Chondrocyte (in vitro differentiated cells): ENCODE measurements at places on chromosomes 5 and 9. TPM values are rescaled to one million over a fixed set of nuclear protein-coding genes. Genes with fewer than 3 reads are reported as not detected.

TNFSF15 gene
- 0.10 to 0.37 TPM (median 0.36 TPM) in 3 replicates for total RNA-seq

TAF1L gene
- total RNA-seq, result 0.02 TPM in 1 of 3 replicates, not detected in the others

SHOC1 gene
- not detected in 3 replicates for total RNA-seq

HMMR gene
- 3.7 to 4.2 TPM (median 3.9 TPM) in 3 replicates for total RNA-seq

SV2C gene
- 0.02 TPM in 1 of 3 replicates, not detected in the others for total RNA-seq

MCIDAS gene
- 0.15 TPM in 1 of 3 replicates, not detected in the others for total RNA-seq

DNA sequence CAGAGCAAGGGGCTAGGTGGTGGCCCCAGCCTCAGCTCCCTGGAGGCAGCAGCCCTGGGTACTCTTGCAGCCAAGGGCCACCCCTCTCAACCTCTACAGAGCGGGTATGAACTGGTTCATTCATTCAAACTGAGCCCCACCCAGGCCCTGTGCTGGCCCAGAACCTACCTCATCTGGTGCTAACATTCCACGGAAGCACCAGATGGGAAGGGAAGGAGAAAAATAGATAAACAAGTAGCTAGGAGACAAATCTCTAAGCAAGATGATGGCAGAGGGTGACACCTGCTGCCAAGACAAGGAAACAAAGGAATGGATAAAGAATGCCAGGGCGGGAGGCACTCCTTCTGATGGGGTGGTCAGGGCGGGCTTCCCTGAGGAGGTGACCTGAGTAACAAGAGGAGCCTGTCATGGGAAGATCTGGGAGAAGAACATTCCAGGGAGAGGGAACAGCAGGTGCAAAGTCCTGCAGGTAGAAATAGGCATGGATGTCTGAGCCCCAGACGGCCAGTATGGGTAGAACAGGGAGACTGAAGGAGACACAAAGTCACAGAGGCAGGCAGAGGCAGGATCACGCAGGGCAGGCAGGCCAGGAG, 6.1 kb downstream of the ST6GALNAC4 start:
- no peak for DNase-seq

DNA sequence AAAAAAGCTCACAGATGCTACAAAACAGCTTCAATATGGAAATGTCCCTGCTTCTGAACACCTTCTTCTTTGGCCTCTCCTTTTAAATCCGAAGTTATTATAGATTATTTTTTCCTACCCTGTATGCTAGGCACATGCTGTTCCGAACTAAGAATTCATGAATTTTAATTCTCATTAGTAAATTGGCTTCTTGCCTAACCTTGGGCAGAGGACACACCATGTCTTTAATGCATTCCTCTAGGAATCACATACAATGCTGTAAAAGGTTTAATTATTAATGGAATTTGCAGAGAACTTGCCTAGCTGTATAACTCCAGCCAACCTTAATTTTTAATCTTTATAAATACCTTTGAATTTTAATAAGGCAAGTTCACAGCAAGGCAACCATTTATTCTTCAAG, 234.4 kb downstream of the NTRK2 start:
- no peak for DNase-seq

- no peak for DNase-seq
These were observed 207.2 kb upstream of the DAB2 start for GRCh38 chr5:39631958-39632357.

DNA sequence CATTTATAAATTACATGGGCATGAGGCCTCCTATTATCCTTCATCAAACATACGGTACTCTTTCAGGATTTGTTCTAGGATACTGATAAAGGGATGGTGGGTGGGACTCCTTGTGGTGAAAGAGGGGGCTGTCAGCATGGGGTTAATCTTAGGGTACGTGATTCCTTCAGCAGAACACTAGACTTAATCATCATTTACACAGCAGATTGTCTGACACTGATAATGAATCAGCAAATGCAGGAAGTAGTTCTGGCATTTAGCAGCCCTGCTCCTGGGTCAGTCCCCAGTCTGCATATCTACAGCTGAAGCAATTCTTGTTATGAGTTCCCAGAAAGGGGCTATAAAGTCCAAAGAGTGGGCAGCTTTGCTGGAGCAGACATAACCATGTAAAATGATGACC, 384.6 kb downstream of the SPOCK1 start:
- DNase-seq, result no peak

DNA sequence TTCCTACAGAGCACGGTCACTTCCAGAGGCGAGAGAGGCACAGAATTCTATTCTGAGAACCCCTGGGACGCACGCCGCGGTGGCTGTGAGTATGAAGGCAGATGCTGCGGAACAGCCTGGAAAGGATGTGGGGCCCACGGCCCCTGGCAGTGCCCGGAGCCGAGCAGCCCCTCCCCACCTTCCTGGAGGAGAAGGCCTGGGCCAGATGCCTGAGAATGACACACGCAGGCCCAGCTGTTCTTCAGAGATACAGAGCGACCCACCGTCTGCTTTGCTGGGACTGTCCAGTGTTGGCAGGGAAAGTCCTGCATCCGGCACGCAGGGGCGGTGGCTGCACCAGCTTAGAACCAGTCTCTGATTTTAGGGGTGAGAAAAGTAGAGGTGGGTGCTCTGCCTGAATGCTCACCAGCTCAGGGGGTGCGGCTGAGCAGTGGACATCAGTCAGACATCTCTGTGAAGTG, 116.7 kb upstream of the LPCAT1 start:
- DNase-seq, result peak; percentile 71

- no peak for DNase-seq
These were observed 51.2 kb downstream of the SLC1A3 start for GRCh38 chr5:36657563-36657995.

DNA sequence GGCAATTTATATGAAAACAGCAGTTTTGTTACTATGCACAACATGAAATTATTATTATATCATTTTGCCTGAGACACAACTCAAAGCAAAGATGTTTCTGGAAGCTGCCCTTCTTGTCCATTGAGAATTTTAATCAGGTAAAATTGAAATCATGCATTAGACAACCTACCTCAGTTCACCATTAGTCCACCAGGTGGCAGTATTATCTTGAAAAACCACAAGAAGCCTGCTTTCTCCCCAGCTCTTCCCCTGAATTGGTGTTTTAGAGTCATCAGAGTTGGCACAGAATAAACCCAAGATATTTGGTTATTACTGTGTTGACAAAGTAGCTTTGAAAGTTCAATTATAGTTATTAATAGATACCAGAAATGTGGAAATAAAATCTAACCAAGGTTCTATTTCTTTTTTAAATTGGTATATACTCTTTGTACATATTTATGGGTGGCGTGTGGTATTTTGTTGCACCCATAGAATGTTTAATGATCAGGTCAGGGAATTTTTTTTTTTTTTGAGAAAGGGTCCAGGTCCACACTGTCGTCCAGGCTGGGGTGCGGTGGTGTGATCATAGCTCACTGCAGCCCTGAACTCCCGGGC, 25.7 kb downstream of the UTP15 start:
- no peak for DNase-seq

DNA sequence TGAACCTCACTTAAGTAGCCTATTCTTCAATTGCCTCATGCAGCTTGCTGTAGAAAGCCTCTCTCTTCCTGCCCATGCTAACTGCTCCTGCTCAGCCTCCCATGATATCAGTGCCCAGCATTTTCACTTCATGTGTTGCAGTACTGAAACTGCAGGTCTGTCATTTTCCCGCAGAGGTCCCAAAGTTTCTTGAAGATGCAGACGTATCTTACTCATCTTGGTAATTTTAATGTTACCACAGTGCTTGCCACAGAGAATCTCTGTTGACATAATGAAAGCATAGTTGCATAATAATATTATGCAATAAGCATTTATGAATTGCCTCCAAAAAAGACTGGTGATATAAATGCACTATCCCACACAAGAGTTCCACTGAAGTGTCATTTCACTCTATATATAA, 561.1 kb upstream of the DAP start:
- no peak for DNase-seq

- DNase-seq, result no peak
These were observed 8.2 kb upstream of the EPB41L4B start for GRCh38 chr9:109328978-109329637.

- DNase-seq, result no peak
These were observed 261.1 kb upstream of the DAPK1 start for GRCh38 chr9:87236546-87236945.

GRCh38 chr5:10677533-10677932, 83.5 kb downstream of the DAP start:
- no peak for DNase-seq

GRCh38 chr9:115923903-115924668, 229.5 kb upstream of the PAPPA start:
- no peak for DNase-seq

DNA sequence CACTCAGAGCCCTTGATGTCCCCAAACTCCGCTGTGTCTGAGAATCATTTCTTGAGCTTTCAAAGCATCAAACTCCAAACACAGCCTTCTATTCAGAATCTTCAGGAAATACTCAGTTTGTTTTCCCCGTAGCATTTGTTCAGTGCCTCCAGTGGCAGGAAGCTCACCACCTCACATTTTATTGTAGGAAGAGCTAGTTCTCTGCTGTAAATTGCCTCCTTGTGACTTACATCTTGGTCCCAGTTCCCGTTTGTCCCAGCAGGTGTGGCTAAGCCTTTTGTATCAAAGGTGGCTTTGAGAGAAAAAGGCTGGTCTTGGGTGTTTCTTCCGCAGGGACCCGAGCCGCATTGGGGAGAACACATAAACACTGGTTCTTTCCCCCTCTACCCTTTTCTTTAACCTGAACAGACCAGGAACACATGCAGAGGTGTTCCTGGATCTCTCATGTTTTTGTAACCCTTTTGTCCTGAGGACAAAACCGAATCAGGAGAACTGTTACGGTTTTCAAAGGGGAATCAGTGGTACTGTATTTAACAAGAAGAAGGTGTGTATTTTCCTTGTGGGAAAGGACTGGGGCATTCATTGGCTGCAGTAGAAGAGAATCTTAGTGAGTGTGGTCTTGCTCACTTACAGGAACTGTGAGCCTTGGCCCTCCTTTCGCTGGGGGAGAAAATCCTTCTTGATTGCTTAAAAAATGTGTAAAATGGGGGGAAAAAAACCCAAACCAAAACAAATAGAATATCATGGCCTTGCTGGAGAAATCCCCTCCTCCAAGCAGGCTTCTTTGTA, 1.9 kb downstream of the OSMR start:
- DNase-seq, result no peak

GRCh38 chr5:124740991-124741583, 5.4 kb downstream of the ZNF608 start:
- no peak for DNase-seq

- DNase-seq, result no peak
These were observed 34.2 kb downstream of the ABHD17B start for GRCh38 chr9:71876829-71877228.

GRCh38 chr9:87080512-87081264, 133.4 kb upstream of the GAS1 start:
- no peak for DNase-seq

- no peak for DNase-seq
These were observed 158.4 kb downstream of the GABBR2 start for GRCh38 chr9:98550206-98550820.

DNA sequence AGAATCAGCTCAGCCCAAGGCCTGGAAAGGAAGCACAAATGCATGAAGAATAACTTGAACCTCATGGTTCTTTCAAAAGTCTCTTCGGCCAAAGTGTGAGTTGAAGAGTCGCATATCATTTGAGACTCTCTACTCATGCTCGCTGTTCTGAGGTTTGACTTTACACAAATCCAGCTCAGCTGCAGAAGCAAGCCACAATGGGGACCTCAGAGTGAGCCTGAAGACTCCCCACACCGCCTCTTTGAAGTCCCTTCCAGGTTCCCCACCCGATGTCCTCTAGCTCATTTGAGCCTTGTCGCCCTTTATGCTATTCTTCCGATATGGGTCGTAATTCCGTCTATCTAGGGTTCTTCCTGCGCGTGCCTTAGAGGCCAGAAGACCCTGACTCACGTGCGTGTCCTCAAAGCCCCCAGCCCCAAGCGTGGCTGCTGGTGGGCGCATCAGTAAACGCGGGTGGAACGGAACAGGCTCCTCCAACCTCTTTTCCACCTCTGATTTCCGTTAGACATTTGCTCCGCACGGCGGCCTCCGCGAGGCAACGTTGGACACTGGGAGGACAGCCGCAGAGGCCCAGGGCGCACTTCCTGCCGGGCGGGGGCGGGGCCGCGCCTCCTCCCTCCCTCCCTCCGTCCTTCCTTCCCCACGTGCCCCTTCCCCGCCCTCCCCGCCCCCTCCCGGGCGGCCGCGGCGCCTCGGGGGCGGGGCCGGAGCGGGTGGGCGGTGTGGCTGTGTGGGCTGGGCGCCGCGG, at the start of gene SNX30:
Gene SNX30 (plus strand): TSS at position 745 of the 748 bp plus-strand sequence. CDS start 242 bp downstream, outside the sequence.
- DNase-seq, result peak; percentile 92

DNA sequence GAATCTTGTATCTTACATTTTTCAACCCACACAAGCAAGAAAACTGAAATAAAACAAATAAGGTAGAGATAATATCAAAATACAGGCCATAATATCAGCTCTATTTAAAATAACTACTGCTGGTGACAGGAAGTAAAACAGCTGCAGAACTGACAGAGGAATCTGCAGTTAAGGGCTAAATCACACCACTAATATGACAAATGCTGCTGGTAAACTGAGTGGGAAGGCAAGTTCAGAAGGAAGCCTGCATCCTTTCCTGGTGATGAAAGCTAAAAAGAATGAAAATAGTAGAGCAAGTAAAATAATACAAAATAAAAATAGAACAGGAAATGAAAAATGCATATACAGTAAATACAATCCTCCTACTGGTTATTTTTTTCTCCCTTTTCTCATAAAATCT, 1293.7 kb upstream of the C9orf72 start:
- no peak for DNase-seq

DNA sequence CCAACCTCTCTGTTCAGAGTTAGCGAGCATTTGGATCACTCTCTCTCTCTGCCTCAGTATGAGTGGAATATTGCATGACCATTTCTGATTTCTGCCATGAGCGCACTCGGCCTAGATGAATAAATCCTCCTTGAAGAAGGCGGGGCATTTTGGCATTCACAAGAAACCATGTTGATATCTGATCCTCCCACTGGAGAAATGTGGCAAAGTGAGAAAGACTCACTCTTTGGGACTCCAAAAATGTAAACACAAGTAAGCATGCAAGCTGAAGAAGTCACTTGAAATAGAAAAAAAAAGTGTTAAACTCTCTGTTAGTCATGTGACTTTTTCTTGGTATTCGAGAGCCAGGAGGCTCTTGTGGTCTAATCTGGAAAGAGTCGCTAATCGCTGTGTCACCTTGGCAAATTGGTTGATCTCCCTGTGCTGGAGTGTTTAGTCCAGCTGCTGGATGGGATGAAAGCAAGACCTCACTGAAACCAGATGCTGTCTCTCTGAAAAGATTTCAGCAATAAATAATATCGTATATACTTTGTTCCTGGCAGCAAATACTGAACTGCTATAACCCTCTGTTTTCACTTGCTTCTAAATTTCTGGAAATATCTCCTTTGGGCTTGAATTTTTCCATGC, 95.5 kb downstream of the GHR start:
- no peak for DNase-seq

GRCh38 chr5:100553209-100553608, 18.0 kb downstream of the FAM174A start:
- no peak for DNase-seq

GRCh38 chr5:177296581-177296980, 6.9 kb downstream of the RAB24 start:
- no peak for DNase-seq

DNA sequence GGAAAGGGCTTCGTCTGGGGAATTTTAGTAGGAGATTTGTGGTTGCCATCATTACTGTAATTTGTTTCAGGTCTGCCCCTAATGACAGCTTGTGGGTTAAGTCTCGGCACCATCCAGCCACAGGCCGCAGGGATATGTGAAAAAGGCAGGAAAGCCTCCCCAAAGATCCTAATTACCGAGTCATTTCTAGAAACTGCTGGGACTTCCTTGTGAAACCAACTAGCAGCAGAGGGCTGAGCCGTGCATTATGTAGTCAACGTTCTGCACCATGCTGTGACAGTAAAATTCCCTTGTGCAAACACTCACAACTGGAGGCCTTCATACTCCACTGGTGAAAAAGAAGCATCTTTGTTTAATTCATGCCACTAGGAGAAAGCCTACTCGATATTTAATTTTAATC, 230.3 kb downstream of the MPDZ start:
- no peak for DNase-seq

- DNase-seq, result no peak
These were observed 97.5 kb upstream of the ARAP3 start for GRCh38 chr5:141779503-141779973.
